Activated CD8-positive, alpha-beta T cell treated with anti-CD3 and anti-CD28 coated beads for 36 hours (primary cell): ENCODE measurements at places on chromosomes 6 and 20. TPM values are rescaled to one million over a fixed set of nuclear protein-coding genes. Genes with fewer than 3 reads are reported as not detected.

DNA sequence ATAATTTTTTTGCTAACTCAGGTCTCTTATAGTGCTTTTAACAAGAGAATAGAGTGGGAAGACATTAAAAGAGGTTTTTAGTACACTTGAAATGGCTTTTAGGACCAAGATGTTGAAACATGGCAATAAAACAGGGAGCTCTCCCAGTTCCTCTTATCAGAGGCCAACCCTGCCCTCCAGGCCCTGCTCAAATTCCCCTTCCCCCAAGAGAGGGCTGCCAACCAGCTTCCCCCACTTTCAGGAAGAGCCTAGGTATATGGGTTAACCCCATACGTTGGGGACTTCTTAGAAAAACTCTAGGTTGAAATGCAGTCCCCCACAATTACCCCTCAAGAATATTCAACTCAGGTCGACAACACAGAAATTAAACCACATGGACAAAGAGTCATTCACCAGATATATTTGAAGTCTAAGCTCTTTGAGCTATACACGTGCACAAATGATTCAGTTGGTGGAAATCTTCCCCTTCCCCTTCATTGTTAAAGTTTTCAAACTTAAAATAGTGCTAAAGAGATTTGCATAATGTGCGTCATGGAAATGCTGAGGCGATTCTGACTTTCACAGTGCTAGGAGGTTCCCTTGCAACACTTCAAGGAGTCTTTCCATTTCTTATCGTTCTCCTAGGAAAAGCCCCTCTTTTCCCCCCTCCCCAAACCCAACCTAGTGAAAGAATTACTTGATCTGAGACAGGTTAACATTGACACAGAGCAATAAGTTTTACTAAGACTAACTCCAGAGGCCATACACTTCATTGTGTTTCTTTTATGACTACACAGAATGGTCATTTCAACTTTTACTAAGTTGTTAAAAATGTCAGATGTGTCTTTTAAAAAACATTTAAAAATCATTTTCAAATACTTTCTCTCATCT, 49.8 kb upstream of the ENPP5 start:
- peak overlapping the region; percentile 83 for H3K27ac ChIP-seq
- peak; percentile 56 for DNase-seq
- H3K27me3 ChIP-seq = no peaks in the 10 kb centered on the region
- peaks cover 21% of the 10 kb centered on the region for H3K4me1 ChIP-seq

GRCh38 chr20:32470025-32470861, 112.1 kb downstream of the ASXL1 start:
- H3K36me3 ChIP-seq = peaks cover 9% of the 10 kb centered on the region
- peak; percentile 57 for DNase-seq
- H3K27ac ChIP-seq = peak overlapping the region; percentile 59
- H3K4me1 ChIP-seq = peaks cover 13% of the 10 kb centered on the region

DNA sequence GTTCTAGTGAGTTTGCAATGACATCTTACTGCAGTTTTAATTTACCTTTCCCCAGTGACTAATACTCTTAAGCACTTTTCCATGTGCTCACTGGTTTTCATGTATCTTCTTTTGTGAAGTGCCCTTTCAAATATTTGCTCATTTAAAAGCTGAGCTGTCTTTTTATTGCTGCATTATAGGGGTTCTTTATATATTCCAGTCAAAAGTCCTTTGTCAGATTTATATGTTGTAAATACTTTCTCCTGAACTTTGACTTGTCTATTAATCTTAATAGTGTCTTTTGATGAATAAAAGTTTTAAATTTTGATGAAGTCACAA, 50.2 kb upstream of the ELOVL5 start:
- no peak overlapping the region for H3K27ac ChIP-seq
- no peaks in the 10 kb centered on the region for H3K36me3 ChIP-seq
- peaks cover 5% of the 10 kb centered on the region for H3K27me3 ChIP-seq
- no peak for DNase-seq

Gene GJA10
- not detected for total RNA-seq

Gene LMBRD1
- 15.9 TPM for total RNA-seq
